ENCODE measurements at places on chromosomes 4 and X.
A peak's percentile ranks its signal among the peaks of the same experiment; 100 is the strongest.

DNA sequence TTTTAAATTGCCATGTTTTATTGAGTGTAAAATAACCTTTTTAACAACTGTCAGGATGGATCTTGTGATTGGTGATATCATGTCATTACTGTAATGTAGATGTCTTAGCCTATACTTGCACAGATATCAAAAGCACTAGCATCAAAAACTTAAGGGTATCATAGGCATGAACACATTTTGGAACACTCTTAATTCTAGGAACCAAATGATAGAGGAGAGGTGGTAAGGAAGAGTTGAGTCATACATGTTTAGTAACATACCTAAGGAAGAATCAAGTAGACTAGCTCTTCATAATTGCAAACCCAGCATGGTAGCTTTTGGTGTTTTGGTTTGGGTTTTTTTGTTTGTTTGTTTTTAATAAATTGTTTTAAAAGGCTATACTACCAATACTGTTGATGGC is 43.4 kb downstream of the SMARCAD1 start:
- DNase-seq, result no peak

- no peak for DNase-seq
Measured at GRCh38 chr4:93103042-93103441, 725.5 kb upstream of the ATOH1 start.

DNA sequence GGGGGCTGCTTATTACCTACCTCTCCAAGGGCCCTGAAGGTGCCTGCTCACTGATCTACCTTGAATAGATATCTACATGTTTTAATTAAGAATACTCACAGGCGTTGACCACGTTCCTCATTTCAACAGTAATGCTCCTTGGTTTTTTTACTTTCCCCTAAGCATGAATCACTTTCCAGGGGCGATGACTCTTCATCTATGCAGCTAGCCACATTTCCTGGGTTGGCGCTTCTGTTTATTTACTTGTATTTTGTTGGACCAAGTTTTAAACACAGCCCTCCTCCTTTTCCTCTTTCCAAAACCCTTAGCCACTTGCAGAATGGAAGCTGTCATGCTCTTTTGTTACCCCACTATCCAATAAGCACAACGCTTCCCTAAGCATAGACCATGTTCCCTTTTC is 50.8 kb downstream of the CBLL2 start:
- DNase-seq, result no peak

DNA sequence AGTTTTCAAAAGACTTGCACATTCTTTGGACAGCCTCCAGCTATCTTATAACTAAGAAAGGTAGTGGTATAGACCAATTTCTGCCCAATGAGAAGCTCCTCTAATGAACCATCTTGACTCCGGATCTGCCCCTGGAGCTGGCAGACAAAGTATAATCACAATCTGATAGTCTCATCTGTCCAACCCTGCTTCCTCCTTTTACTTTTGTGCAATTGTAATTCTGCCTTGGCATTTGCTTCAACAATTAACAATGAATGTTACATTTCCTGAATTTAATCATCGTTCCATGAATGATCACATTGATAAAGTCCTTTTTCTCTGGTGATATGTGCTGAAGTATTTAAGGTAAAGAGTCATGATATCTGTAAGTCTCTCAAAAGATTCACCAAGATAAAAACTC is 27.8 kb downstream of the FRYL start:
- no peak for DNase-seq

DNA sequence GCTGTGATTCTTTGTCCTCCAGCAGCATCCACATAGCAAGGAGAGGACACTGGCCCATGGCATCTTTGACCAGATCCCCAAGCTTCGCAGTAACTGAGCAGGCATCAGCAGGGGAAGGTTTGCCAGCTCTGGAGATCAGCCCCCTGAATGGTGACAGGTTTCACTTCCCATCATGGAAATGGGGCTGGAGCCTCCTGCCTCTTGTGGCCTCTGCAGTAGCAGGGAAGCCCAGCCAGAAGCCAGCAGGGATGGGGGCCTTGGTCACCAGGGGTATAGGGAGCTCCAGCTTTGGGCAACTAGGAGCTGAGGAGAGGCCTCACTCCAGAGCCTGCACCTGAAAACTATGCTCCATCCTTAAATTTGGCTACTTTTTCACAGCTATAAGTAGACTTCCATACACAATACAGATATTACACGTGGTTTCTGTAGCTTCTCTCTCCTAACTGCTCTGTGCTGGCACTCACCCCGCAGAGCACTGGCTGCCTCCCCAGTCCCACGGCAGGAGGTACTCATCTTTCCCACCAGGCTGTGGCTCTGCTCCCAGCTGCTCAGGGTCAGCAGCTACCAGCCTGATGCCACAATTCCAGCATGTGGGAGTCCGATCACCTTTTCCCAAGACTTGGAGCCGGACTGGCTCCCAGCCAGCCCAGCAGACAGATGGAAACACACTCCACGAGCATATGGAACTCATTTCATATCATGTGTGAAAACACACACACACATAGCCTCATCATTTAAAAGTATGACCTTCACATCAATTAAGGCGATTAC is 2.8 kb downstream of the TMEM271 start:
- no peak for DNase-seq

GRCh38 chr4:74033739-74034138 is 4.8 kb downstream of the CXCL3 start:
- DNase-seq, result peak; percentile 34

DNA sequence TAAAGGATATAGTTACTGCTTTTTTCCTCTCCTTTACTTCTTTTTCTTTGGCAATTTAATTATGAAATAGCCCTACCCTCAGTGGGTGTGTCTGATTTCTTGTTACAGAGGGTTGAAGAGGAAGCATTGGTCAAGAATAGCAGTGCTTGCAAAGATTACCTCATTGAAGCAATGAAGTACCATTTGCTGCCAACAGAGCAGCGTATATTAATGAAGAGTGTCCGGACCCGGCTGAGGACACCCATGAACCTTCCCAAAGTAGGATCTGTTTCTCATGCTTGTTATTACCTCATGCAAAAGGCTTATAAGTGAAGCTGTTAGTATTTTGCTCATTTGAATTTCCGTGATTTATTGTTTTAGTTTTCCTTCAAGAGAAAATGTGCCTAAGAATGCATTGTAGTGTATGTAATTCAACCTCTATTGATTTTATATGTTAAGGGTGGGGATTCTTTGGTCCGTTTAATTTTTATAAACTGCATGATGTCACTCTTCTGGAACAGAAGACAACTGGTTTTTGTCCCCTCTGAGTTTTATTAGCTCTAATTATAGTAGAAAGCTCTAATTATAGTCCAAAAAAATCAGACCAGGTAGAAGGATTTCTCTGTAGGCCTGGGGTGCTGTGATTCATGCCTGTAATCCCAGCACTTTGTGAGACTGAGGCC is 27.9 kb upstream of the MSMO1 start:
- peak; percentile 75 for DNase-seq

DNA sequence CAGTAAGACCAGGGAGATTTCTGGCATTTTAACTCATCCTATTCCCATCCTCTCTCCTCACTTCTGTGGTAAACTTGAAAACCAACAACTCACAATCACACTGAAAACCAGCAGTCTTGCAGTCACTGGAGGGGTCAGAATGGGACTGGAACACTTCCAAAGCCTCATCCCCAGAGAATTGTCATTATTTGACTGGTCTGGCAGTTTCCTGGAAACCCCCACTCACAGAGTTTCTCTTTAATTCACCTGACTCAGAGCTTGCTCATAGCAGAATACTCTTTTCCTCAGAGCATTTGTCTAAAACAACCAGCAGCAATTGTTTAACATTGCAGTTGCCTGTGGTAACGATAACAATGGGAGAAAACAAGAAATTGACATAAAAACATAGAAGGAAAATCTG is 7.3 kb upstream of the RAB9B start:
- DNase-seq, result peak; percentile 4

DNA sequence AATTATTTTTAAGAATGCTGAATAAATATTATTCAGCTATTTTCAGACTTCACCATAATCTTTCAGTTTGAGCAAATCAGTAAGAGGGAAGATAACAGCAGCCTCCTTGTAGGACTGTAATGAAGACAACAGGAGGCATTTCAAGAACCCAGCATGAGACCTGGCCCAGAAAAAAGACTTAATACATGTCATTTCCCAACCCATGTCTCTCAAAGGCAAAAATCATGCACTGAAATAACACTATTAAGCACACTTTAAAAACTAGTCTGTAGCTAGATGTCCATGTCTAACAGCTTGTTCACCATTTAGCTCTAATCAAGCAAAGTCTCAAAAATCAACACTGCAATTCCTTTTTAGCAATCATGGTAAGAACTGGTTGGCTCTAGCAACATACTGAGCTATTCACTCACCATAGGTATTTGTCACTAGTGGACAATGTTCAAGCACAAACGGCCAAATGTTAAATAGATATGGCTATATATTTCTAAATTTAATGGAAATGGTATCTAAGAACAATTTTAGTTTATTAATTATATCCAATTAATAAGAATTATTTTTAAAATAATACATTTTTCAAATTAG is 109.9 kb downstream of the WDFY3 start:
- no peak for DNase-seq

DNA sequence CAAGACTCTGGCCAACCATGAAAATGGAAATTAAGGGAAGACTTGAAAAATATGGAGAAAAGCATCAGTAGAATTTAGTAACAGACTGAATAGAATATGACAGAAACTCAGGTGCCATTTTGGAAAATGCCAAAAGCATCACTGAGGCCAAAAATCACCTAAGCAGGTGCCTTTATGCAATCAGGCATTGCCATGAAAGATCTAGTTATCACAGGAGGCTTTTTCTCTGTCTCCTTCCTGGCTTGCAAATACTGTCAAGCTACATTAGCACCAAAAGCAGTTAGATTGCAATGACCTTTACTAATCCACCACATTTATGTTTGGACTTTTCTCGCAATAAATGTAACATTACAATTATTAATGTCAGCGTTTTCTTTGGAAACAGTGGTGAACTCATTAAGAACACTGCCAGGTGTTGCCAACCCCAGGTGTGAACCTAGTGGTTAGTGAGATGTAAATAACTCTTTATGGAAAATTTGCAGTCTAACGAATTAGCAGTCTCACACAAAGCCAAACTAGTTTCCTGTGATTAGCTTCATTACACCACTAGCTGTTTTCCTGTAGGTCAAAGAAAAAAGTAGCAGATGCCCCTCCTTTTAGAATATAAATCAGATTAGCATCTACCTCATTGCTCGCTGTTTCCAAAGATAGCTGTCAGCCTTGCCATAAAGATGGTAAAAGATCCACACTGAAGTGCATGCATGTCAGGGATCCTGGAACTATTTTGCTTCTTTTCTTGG is 1568.4 kb upstream of the TENM3 start:
- no peak for DNase-seq

GRCh38 chrX:77342004-77342403 is 105.2 kb upstream of the FGF16 start:
- no peak for DNase-seq

Data from CD14-positive monocyte (primary cell).